Stimulated activated CD8-positive, alpha-beta memory T cell treated with anti-CD3 and anti-CD28 coated beads, Interleukin-4, amount 100 ng/mL, for 1 hour (primary cell): ENCODE measurements at places on chromosomes 13 and 19.
A peak's percentile ranks its signal among the peaks of the same experiment; 100 is the strongest.

DNA sequence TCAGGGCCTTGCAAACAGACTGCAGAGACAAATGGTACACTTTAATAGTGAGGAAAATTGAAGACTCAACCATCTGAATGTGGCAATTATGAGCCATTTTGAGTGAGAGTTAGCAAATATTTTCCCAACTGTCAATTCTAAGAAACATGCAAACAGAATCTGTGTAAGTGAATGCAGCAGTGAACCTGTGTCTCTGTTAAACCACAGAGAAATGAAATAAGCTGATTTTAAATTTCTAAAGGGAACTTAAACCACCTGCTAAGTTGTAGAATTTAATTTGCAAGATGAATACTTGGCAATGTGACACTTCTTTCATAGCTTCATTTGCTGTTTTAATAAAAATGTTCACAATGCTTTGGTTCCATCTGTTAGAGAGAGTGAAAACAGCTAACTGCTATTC is 42.0 kb upstream of the TDRD3 start:
- no peak for DNase-seq

- no peak for DNase-seq
Observed at GRCh38 chr19:14103310-14103709, 12.8 kb upstream of the SAMD1 start.

GRCh38 chr13:107339209-107339608 is 771.3 kb upstream of the ARGLU1 start:
- no peak for DNase-seq

GRCh38 chr13:104809483-104809882 is 1726.0 kb downstream of the EFNB2 start:
- no peak for DNase-seq

GRCh38 chr13:111304041-111304544 is 16.3 kb upstream of the TEX29 start:
- no peak for DNase-seq

DNA sequence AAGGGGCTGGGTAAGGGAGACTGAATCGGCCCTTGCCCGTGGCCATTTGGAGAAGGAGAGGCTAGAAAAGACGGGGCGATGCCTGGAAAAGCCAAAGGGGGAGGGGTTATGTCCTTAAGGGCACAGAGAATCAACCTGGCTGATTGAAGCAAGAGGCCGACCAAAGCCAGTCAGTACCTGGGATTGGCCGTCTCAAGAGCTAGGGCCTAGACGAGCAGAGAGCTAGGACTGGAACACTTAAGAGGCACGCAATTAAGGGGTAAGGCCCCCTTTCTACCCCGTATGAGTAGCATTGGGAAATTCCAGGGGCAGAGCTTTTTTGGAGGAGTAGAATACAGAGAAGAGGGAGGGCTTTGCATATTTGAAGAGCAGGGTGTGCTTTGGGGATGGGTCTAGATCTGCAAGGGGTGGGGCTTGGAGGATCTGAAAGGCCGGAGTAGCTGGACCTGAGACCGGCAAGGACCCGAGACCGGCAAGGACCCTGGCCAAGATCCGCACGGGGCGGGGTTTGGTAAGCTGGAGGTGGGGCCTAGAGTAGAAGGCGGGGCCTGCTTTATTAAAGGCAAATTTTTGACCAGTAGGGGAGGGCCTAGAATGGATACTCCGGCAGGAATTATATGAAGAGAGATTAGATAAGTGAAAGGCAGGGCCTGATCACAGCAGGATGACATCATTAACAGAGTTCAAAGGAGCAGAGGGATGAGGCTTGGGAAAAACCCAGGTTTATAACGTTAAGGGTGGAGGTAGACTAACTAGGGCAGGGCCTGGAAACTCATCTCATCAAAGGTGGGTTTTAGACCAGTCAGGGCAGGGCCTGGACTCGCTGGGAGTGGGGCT is 10.7 kb upstream of the CACNG6 start:
- no peak for DNase-seq

- DNase-seq: no peak
Observed at GRCh38 chr19:46413262-46414031, at the start of gene CCDC8. Gene CCDC8, minus strand, starts transcription at chr19:46413564. Its CDS starts 754 bp downstream, at chr19:46412810.

- DNase-seq: no peak
Observed at GRCh38 chr13:43124490-43124889, 101.1 kb downstream of the DNAJC15 start.

- DNase-seq: peak; percentile 46
Observed at GRCh38 chr19:46718157-46718933, 1.4 kb upstream of the PRKD2 start.

DNA sequence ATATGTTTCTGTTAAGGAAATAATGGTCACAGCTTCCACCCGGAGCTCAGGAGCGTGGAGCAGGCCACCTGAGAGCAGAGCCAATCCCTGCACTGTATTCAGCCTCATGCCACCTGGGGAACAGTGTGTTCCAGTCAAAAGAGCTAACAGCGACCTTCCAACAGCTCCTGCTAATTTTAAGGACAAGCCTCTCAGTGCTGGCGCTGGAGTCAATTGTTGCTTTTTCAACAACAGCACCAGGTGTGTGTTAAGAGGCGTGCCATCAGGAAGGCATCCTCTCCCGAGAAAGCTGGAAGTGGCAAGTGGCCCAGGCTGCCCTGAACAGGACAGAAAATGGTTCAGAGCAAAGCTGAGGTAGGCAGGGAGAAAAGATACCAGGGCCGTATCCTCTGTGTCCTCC is 102.0 kb downstream of the CACNA1A start:
- no peak for DNase-seq

- DNase-seq: no peak
Observed at GRCh38 chr13:50783066-50783465, 60.4 kb downstream of the DLEU7 start.

GRCh38 chr19:45876411-45877197 is 9.3 kb downstream of the IRF2BP1 start:
- no peak for DNase-seq

DNA sequence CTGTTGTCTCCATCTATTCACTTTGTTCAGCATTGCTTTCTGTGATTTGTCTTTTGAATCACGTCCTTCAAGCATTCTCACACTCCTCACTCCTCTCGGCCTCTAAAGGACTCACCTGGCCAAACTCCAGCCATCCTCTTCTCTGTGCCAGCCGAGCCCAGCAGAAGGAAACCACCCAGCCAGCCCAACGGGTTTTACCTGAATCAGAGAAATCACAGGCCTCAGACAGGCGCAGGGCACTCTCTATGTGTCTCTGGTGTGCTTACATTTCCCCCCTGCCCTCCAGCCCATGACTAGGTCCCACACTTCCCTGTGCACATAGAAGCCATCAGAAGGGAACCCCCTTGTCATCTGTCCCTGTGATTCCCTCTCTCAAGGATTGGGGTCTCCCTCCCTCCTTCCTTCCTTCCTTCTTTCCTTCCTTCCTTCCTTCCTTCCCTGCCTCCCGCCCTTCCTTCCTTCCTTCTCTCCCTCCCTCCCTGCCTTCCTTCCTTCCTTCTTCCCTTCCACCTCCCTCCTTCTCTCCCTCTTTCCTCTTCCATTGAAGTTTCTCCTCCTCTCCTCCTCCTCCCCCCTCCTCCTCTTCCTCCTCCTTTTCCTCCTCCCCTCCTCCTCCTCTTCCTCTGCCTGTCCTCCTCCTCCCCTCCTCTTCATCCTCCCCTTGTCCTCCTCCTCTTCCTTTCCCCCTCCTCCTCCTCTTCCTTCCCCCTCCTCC is 8.8 kb upstream of the ZNF541 start:
- no peak for DNase-seq

GRCh38 chr13:30004204-30004603 is 153.8 kb upstream of the UBL3 start:
- no peak for DNase-seq

DNA sequence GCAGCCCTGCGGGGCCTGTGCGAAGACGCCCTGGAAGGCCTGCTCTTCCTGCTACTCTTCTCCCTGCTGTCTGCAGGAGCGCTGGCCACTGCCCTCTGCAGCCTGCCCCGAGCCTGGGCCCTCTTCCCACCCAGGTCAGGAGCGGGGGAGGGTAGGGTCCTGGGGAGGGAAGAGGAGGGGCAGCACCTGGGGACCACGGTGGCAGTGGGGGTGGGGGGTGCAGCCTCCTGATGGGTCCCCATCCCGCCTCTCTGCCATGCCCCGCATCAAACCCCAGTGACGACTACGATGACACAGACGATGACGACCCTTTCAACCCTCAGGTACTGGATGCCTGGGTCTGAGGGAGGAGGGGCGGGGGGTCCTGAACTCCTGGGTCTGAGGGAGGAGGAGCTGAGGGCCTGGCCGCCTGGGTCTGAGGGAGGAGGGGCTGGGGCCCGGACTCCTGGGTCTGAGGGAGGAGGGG is 13.4 kb upstream of the LENG8 start:
- DNase-seq: no peak

DNA sequence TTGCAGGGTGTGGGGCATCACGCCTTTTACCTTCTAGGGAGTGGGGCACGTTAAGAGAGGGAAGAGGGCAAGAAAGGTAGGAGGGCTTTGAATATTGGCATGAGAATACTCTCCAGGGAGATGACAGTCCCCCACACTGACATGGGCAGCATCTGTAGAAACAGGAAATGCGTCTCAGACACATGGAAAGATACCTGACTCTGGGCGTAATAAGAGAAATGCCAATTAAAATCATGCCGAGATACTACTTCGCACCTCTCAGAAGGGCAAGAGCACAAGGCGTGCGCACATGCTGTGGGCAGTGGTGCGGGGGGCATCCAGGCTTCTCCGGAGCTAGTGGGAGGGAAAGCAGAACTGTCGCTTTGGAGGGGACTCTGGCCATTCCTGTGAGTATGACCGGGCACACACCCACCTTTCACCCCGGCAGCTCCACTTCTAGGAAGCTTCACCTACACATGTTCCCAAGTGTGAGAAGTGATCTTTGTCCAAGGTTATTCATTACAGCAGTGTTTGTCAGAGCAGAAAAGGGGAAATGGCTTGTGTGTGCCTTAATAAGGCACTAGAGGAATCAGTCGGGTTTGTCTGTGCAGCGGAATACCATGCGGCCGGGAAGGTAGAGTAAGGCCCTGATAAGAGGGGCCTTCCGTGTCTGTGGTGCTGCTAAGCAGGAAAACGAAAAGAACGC is 99.5 kb downstream of the SIPA1L3 start:
- no peak for DNase-seq

- no peak for DNase-seq
Observed at GRCh38 chr19:33487901-33488800, 33.4 kb downstream of the PEPD start.

DNA sequence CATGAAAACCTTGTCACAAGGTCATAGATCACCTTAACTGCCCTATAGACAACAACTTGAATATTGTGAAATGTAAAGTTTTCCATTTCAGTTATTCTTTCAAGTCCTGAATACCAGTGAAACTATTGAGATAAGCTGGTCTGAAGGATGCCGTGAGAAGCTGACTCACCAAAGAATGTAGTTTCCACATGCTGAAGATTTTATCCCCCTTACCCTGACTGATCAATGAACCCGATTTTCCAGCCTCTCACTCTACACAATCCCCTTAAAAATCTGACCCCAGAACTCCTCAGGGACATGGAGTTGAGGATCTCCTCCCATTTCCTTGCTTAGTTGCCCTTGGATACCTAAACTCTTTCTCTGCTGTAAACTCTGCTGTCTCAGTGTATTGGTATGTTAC is 67.5 kb downstream of the POSTN start:
- no peak for DNase-seq

DNA sequence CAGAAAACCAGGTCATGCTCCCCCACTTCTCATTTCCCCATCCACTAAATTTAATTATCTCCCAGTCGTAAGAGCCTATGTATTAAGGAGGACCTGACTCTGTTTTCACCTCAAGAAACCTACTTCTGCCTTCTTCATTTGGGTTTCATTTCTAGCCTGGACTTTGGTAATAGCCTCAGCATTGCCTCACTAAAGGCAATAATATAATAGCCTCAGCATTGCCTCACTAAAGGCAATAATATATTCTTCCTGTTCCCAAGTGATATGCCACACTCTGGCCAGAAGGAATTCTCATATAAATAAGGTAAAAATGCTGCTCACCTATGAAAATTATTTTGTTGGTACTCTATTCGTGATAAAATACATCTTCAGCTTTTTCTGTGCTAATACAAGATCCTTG is 993.9 kb downstream of the EFNB2 start:
- DNase-seq: no peak

- no peak for DNase-seq
Observed at GRCh38 chr13:98300956-98301641, 124.0 kb upstream of the RNF113B start.

GRCh38 chr13:79541426-79542049 is 60.6 kb downstream of the NDFIP2 start:
- DNase-seq: no peak

- no peak for DNase-seq
Observed at GRCh38 chr19:43623889-43624670, 4.7 kb upstream of the ZNF428 start.

- no peak for DNase-seq
Observed at GRCh38 chr13:110699148-110700145, 6.5 kb downstream of the CARS2 start.

GRCh38 chr19:961866-962620 is 22.1 kb upstream of the WDR18 start:
- DNase-seq: no peak
